RCC 7860 (cell line): ENCODE measurements at places on chromosomes 1 and 21.

DNA sequence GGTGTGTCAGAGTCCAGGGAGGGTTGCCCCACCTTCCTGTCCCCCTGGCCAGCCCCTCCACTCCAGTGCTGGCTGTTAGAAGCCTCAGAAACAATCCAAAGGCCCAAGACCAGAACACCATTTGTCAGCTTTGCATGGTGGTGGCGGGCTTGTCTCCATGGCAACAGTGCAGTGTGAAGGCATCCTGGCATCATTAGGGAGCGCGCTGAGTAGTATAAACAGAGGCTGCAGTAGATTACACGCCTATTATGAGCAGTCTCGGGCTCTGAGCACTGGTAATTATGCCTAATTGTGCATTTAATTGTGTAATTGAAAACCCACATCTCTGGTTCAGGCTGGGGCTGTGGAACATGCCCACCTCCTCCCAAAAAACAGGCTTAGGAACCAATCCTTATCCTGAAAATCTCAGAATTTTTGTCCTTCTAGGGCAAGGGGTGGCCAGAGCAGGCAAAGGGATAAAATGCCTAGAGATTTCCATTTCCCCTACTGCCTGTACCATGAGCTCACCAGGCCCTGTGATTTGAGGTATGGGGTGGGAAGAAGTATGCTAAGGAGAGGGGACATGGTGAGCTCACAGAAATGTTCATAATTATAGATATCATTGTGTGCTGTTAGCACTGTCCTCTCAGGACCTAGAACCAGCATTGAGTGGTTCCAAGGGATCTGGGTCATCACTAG is 11.7 kb downstream of the NKAIN1 start:
- no peak for DNase-seq

DNA sequence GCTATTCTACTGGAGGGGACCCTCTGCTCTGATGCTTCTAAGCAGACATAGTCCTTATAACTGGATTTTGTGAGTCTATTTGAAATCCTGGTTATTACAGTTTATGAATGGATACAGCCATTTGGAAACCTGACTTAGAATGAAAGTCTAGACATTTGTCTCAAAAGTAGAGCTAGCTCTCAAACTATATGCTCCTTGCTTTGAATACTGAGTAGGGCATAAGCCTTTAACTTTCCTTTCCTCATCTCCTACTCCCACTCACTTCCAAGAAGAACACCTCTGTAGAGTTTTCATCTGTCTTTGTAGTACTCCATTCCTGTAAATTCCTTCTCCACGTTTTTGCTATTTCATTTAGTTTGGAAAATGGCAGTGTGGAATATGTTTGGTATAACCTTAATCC is 9.0 kb upstream of the ARID1A start:
- DNase-seq: no peak

DNA sequence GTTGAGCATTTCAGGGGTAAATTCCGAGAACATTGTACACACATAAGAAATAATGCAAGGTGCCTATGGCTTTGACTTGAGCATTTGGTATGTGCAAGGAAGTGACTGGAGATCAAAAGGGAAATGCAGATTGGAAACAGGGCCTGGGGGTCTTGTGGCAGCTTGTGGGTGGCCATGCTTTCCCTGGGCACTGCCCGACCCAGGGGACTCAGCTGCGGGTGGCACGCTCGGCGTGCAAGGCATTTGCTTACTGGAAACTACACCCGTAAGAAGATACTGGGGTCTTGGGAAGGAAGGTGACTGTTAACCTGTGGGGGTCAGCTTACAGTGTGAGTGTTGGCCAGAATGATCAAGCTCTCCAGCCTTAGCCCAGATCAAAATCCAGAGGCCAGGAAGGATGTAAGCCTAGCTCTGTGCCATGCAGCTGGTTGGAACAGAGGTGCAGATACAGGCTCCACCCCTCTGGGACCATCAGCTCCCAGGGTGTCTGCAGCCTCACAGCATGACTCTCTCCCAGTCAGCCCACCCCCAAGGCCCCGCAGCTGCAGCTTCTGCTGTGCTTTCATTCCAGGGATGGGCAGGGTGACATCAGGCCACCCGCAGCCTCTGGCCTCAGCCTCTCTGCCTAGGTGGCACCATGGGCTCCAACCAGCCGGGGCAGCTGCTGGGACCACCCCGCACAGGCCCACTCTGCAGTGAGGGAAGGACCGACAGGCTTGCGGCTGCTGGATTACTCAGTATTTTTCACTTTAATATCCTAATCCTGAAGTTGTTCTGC is 55.1 kb downstream of the KIF26B start:
- DNase-seq: no peak

DNA sequence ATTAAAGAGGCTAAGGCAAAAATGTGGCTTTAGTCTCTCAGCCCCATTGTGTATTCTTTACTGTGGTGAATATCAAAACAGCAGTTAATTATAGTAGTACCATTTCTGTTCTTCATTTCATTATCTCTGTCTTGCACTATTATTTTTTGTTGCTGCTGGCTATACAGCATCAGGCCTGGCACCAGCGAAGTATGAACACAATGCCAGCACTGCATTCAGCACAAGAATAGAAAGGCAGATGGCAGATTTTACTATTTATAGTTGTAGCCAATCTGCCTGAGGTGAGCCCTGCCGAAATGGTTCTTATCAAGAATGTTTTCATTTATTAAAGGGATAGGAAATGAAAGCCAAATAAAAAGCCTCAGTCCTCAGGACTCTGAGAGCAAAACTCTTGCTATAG is 72.1 kb downstream of the GPR52 start:
- no peak for DNase-seq

DNA sequence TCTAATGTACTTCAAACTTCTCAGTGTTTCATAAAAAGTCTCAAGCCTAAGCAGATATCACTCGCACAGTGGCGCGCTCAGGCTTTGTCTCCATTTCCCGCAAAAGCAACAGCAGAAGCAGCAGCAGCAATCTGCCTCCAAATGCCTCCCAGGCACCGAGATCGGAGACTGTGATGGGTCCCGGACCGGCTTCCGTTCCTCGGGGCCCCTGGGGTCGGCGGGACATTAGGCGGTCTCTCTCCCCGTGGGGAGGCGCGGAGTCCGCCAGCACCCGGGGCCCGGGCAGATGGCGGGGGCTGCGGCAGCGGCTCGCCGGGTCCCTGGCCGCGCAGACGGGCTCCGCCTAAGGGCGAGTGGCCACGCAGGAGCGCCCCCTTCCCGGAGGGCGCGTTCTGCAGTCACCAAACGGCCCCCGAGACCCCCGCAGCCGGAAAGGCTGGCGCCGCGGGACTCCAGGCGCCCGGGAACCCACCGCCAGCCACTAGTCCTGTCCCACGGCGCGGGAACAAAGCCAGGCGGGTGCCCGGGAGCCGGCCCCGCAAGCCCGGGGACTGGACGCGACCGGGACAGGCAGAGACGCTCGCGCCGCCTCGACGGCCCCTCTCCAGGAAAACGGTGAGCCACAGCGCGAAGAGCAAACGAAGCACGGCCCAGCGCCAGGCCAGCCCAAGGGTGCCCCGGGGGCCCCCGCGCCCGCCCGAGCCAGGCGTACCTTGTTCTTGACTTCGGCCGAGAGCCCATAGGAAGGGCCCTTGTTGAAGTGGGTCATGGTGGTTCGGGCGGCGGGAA is 590 bp downstream of the CNN3 start:
- DNase-seq: no peak

DNA sequence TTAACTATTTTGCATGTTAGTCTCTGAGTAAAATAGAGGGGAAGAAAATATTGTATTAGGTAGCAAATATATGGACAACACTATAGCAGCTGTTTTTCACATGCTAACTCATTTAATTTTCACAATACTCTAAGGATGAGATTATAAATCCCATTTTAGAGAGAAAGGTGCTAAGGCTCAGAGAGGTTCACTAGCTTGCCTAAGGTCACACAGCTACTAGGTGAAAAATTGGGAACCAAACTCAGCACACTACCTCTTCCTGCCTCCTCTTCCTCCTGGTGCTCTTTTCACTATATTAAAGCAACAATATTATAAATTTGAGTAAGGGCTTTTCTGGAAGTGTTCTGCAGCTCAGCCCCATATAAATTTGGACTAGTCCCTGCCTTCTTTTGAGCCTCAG is 2.3 kb downstream of the RXRG start:
- no peak for DNase-seq

GRCh38 chr1:178664278-178664677 is 60.8 kb upstream of the RALGPS2 start:
- DNase-seq: no peak

- DNase-seq: no peak
Observed at GRCh38 chr1:97433094-97433823, 487.6 kb downstream of the DPYD start.

GRCh38 chr21:31261759-31262158 is 82.3 kb downstream of the TIAM1 start:
- DNase-seq: no peak

- DNase-seq: no peak
Observed at GRCh38 chr1:21229246-21230000, 52.7 kb upstream of the EIF4G3 start.

DNA sequence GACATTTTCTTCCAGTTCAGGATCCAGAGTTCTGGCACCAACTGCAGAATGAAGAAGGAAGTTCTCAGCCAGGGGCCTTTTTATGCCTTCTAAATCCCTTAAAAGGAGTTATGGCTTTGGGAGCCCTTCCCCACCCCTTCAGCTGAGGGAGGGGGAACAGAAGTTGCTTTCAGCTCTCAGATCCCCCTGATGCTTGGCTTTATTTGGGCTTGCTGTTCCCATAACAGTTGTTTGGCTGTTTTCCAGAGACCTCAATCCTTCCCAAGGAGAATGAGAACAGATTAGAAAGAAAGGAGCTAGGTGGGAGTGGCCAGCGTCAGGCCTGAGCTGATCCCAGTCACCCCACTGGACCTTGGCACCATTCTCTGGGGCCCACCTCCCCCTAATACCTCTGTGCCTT is at the start of gene RPE65:
RPE65 (minus strand) TSS at position 54 of the 400 bp plus-strand sequence; CDS start at position 5, 49 bp downstream.
- no peak for DNase-seq

GRCh38 chr21:46098303-46099141 is 610 bp downstream of the COL6A2 start:
- DNase-seq: no peak

DNA sequence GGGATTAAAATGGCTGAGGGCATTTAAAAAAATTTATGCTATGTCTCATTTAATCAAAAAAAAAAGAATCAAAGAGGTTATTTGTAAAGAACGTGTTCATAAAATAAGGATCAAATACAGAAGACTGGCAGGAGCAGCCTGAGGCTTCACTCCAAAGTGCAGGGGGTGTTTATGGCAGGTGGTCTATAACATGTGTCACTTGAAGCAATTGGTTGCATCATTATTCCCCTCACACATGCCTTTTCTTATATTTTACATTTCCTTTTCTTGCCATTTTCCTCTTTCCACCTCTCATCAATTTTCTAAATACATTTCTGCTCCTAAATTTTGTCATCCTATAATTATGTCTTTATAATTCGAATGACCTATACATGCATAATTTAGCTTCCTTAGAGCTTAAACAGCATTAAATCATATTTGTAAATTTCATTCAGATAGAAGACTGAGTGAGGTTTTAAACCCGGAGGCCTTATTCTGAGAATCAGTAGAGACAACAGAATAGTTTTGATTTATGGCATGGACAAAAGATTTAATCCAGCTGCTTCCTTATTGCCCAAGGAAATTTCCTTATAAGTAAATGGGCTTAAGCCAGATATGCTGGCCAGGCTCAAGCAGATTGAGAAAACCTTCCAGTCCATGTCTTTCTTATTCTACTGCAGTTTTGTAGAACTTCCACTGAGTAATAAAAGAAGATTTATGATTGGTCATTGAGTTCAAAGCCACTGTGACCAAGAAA is 322.8 kb downstream of the TGFB2 start:
- no peak for DNase-seq

DNA sequence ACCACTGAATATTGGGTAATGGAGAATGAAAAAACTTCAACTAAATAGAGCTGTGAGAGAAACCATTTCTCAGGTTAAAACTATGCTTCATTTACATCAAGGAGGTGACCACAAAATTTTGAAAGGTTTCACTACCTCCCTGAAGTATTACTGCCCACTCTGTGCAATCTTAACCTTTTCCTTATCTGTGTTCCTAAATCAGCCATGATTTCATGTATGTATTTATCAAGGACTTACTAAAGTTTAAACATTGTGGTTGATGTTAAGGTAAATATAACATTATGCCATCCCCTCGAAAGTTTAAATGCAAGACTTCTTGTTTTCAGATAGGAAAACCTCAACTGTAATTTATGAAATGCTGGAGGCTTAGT is 84.4 kb downstream of the CLEC20A start:
- DNase-seq: no peak

- no peak for DNase-seq
Observed at GRCh38 chr1:185559151-185559550, 175.0 kb upstream of the HMCN1 start.

- no peak for DNase-seq
Observed at GRCh38 chr1:113793878-113794834, 18.1 kb downstream of the RSBN1 start.

DNA sequence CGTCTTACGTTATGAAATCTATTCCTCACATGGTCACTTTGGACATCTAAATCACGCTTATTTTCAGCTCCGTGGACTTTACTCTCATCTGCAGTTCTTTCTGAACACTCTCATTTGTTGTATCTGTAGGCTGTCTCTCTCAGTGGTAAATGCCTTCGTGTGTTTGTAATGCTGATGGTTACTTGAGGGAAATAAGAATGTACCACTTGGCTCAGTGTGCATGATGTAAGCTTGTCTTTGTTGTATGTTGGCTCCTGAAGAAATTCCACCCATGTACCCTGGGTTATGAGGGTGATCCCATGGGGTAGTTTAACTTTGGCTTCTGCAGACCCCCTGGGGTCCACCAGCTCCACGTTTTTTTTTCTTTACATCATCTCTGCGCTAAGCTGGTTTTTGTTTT is 378.4 kb downstream of the SETD4 start:
- no peak for DNase-seq

GRCh38 chr21:44255511-44255981 is 6.2 kb downstream of the DNMT3L start:
- DNase-seq: no peak

DNA sequence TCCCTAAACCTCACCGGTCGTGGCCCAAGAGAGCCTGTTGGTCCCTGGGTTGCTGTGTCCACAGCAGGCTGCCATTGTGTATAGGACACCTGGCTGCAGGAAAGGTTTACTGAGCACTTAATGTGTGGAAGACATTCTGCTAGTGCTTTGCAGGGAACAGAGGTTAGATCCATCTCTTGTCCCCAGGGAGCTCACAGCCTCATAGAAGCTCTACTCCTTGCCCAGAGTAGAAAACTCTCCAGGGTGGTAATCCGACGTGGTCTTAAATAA is 16.9 kb upstream of the ALPL start:
- DNase-seq: no peak

DNA sequence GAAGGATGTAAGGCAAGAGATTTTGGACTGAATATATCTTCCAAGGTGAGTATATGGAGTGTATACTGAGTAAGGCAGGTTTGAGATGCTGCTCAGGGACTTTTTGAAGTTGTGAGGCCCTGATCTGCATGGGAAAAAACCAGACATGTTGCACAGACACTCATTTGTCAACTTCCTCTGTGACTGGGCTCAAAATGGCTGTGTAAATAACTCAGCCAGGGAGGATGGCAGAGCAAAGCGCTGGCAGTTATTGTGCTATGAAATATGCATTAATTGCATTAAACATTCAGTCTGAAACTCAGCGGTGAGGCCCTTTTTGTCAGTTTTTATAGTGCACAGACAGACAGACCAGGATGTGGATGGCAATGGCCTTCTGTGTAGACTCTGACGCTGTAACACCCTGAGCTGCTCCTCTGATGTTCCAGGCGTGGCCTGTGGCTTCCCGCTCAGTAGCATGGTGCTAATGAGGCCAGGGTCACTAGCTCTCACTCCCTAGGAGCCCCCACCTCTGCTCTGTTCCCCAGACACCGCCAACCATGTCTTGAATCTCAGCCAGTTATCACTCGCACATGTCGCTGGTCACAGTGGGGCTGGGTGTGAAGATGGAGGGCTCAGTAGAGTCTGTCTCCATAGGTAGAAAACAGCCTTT is 307.0 kb upstream of the PROX1 start:
- DNase-seq: no peak
